Germinal center (tissue), 1 donor: ENCODE measurements at places on chromosomes 12 and 14.

- DNase-seq: no peak
Observed at GRCh38 chr14:21960636-21961035, 287.0 kb upstream of the OR4E1 start.

DNA sequence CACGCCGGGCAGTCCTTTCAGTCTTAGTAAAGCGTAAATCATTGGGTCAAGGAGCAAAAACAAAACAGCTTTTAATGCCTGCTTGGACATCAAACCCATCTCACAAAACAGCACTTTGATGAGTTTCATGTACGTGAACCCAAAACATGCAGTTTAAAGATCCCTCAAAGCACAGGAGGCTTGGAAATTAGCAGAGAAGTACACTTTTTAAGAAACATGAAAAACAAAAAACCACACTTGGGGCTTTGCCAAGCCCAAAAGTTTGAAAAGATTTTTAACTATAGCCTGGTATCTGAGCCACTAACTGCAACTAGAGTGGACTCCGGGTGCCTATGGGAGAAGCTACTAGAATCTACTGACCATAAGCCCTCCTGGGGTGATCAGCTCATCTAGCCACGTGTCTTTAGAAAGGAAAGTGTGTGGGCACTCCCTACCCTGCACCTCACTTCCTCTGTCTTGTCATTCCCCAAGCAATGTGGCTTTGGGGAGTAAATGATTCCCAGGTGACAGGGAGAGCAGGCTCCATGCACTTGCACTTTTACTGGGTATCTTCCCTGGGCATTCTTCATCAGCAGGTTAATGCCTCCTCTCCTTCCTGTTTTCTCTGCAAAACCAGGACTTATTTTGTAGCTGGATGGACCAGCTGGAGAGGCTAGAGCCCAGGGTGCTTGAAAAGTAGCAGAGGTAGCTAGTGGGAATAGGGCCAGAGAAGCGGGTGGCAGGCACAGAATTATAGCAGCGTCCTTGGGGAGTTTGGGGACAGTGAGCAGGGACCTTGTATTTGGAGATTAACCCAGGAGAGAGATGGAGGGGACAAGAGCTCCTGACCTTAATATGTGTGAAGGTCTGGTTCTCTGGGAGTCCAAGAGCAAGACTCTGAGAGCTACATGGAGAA, 339.3 kb downstream of the BCL11B start:
- no peak for DNase-seq

GRCh38 chr12:123115409-123116121, 35.3 kb downstream of the PITPNM2 start:
- no peak for DNase-seq

- no peak for DNase-seq
Observed at GRCh38 chr14:22268875-22269274, 320.1 kb downstream of the DAD1 start.

DNA sequence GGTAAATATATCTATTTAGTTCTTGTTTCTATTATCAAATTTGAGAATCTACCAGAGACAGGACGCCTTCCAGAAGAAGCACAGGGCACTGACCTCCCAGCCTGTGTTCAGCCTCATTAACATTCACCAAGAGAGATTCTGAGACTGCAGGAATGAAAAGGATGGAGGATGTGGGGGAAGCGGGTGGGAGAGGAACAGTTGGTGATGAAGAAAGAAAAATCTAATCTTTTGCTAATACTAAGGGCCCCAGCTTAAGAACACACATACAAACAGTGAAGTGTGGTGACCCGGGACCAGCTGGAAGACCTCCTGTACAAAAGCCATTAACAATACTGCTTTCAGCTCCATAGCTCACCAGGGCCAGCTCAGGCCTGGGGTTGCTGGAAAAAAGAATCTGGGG, 160.5 kb downstream of the NUAK1 start:
- no peak for DNase-seq

DNA sequence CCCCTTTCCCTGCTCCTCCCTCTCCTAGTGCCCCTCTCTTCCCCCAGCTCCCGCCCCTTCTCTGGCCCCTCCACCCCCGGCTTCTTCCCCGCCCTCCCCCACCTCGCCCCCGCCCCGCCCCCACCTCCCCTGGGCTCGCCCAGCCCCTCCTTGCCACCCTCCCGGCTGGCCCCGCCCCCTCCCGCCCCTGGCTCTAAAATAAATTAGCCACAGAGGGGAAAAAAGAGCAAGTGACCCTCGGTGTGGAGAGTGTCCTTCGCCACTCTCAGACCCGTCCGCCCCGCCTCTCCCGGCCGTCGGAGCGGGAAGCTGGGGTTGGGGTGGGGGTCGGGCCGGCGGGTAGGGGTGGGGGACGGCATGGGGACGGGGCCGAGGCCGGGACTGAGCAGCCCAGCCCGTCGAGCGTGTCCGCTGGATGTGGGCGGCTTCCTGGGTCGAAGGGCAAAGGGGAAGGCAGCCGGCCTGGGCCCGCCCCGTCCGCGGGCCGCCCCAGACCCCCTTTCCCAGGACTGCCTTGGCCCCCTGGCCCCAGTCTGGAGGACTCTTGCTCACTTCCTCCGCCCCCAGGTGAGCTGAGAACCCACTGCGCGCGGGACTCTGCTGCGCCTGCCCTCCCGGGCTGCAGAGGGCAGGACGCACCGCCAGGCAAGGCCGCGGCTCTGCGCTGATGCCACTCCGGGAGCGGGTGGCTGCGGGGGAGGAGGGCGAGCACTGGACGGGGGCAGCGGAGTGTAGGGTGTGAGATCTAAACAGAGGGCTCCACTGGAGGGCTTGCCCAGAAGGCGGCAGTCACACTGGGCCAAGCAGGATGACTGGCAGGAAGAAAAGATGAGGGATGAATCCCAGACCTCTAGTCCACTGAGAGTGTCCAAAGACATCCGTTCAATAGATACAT, 570 bp upstream of the FIGNL2 start:
- DNase-seq: no peak

- DNase-seq: no peak
Observed at GRCh38 chr12:87529413-87529812, 499.8 kb downstream of the C12orf50 start.

DNA sequence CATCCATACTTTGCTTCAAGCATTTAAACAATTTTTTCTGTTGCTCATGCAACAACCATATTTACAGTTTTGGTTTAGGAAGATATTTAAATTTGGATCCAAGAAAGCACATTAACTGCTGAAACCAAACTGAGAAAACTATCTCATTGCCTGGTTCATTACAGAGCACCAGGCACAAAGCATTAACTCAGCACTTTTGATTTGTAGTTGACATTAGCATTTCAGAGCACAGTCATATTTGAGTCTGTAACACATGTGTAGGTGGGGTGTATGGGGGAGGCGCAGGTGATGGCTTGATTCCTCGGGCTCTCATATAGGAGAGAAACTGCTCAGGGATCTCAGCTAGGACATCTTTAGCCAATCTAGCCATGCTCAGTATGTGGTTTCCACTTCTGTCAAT, 251.7 kb downstream of the CPNE8 start:
- DNase-seq: no peak

DNA sequence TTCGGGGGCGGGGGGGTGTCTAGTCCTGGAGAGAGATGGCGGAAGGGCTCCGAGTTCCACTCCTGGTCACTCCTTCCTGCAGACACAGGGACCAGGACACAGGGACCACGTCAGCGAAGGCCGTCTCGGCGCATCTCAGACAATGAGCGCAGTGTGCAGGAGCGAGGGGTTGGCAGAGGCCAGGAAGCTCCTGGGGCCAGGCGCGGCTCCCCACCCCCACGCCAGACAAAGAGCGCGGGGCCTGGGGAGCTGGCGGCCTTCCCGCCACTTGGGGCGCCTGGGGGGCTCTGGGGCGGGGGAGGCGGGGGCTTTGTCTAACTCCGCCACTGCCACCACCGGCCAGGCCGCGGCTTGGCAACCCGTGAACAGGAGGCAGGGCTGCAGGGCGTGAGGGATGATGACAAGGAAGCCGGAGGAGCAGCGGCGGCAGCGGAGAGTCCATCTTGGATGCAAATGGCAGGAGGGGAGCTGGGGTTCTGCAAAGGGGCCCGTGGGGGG, 2.2 kb downstream of the CDK2AP1 start:
- peak; percentile 67 for DNase-seq

DNA sequence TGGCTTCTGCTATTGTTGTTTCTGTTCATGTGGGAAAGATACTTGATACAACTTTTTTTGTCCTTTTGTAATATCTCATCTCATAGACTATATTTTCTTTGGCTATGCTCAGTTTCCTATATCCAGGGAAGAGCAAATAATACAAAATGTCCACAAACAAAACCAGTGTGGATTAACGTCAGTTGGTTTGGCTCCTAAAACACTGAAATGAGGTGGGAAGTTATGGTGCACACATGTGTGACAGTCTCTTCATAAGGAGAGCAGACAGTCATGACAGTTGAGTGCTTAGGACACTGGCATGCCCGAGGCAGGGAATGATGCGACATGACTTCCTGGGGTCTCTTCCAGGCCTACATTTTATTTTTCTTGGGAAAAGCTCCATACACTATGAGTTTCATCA, 27.5 kb downstream of the RHOJ start:
- no peak for DNase-seq

- DNase-seq: no peak
Observed at GRCh38 chr12:53844994-53845844, 93.4 kb upstream of the HOXC13 start.

DNA sequence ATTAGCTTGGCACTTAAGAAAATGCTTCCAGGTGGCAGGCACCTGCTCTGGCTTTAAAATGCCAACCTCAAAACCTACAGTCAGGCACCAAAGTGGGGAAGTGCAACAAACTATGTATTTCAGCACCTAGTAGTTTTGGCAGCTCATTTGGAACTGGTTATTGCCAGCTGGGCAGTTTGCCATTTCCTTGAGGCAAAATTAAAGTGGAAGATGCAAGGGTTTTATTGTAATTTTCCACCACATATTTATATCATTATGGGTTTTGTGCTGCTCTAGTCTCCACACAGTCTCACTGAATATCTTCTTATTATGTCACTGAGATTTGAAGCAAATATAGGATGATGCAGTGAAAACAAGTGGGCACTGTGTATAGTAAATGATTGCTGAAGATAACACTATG, 117.0 kb downstream of the PRKD1 start:
- DNase-seq: no peak

- DNase-seq: no peak
Observed at GRCh38 chr14:23653051-23653450, 16.9 kb downstream of the DHRS2 start.

- DNase-seq: no peak
Observed at GRCh38 chr14:86513564-86513963, 983.6 kb downstream of the FLRT2 start.

DNA sequence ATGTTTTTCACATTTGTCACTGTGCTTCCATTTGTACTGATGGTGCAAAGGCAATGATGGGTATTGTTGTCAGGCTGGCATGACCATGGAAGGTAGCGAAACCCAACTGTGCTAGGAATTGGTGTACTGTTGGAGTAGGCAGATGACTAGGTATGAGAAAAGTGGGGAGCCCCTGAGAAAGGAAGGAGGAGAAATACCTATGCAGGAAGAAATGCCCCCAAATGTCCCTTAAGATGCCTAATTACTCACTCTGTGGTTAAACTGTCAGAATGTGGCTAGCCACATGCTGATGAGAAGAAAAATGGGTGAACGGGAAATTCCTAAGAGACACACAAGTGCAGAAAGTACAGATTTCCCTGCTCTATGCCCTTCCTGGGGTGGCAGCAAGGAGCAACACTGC, 339.1 kb downstream of the TMEM132D start:
- no peak for DNase-seq

DNA sequence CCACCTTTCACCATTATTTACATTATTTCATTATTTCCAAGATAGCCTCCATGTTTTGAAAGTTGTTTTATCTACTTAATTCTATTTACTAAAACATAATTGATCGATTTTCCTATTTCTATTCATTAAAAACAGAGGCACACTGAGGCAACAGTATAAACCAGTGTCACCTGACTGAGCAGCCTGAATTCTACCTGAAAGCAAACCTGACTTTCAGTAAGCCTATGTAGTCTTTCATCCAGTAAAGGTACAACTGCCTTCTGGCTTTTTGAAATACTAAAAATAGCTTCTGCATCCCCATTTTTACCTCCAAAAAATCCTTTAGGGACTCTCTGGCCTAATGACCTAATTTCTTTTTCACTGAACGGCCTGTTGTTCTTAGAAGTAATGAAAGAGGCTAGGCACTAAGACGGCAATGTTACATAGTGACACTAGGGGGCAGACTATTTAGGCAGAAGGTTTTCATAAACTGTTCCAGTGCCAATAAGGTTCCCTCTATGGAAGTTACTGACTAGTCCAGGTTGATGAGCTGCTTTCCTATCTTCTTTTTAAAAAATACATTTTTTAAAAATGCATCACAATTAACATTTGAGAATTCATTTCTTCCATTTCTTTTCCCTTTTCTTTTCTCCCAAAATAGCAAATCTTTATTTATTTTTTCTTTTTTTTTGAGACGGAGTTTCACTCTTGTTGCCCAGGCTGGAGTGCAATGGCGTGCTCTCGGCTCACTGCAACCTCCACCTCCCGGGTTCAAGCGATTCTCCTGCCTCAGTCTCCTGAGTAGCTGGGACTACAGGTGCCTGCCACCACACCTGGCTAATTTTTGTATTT, 17.5 kb downstream of the ANAPC5 start:
- peak; percentile 73 for DNase-seq

DNA sequence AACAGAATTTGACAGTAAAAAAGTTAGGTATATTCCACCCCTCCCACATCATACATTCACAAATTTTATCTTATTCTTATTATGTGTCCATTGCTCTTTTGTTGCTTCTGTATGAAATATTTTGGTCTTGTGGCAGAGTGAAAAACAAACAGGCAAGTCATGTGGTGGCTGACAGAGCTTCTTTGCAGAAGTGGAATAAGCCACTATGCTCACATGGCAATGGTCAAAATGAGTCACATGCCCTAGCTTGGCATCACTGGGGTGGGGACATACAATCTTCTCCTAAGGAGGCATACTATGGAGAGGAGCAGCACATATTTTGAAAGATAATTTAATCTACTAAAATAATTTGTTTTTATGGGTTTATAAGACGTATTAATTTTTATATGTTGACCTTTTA, 27.7 kb upstream of the CMA1 start:
- no peak for DNase-seq

GRCh38 chr14:99325016-99325415, 53.0 kb upstream of the BCL11B start:
- no peak for DNase-seq

DNA sequence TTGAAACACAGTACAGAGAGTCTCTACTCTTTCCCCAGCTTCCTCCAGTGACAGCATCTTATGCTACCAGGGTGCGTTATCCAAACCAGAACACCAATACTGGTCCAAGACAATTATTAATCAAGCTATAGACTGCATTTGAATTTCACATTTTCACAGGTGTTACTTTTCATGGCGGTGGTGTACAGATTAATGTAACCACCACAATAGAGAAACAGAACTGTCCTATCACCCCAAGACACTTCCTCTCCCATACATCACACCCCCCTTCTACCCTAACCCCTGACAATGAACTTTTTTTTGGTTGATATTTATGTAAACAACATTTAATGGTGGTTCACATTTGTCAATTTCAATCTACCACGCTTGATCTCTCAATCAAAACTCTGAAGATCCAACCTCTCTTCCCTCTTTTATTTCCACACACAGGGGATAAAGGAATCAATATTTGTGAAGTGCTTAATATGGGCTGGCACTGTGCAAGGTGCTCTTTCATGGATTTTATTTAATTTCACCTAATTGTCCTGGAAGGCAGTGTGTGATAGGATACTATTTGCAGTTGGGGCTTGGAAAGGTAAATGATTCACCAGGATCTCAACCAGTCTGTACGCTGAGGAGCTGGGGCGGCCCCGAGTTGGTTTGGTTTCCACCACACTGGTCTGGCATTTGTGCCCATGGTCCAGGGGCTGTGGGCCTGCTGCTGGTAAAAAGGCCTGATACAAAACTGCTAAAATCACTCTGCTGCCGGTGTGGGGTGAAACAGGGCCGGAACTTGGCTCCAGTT, 54.6 kb upstream of the DICER1 start:
- no peak for DNase-seq
